Naive B cell (primary cell): ENCODE measurements at places on chromosomes 4 and X.

GRCh38 chrX:151359931-151360871 is 36.8 kb upstream of the VMA21 start:
- no peak for DNase-seq

- DNase-seq = no peak
Measured at GRCh38 chrX:51456814-51457213, 39.6 kb downstream of the NUDT11 start.

- DNase-seq = no peak
Measured at GRCh38 chr4:122823476-122823875, 3.2 kb upstream of the FGF2 start.

DNA sequence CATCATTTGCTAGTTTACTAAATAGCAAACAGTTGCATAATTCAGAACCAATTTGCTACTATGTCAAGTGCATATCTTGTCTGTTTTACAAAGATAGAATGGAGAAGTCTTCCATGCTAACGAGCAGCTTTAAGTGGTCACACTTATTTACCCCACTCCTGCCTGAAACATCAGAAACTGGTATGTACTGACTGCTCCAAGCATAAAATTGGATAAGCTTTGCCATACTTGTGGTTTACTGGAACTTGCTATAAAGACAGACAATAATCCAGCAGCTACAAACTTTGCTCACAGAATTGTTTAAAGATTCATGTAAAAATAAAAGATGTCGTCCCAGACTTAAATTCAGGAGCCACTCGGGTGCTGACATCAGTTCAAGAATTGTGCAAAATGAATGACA is 13.3 kb upstream of the CDKL2 start:
- no peak for DNase-seq
